ENCODE measurements at places on chromosomes 3 and 15. TPM values are rescaled to one million over a fixed set of nuclear protein-coding genes. Genes with fewer than 3 reads are reported as not detected.

The SEMA3B gene
- total RNA-seq = 5.3 TPM

The TGFBR2 gene
- 5.3 TPM for total RNA-seq

The PRKCD gene
- total RNA-seq = 0.94 TPM

The KBTBD12 gene
- 3.8 TPM for total RNA-seq

The LMAN1L gene
- not detected for total RNA-seq

The LYZL4 gene
- not detected for total RNA-seq

The CDCP1 gene
- total RNA-seq = 1.6 TPM

The ANKRD34C gene
- not detected for total RNA-seq

The ATOSA gene
- 100 TPM for total RNA-seq

The TRH gene
- total RNA-seq = 1.6 TPM

The AP3B2 gene
- total RNA-seq = 104 TPM

The PLS1 gene
- total RNA-seq = 0.94 TPM

The CCDC71 gene
- 24.7 TPM for total RNA-seq

The MME gene
- 5.9 TPM for total RNA-seq

The CFAP100 gene
- total RNA-seq = 5.9 TPM

The MB21D2 gene
- total RNA-seq = 44.8 TPM

The TMEM207 gene
- not detected for total RNA-seq

The FBN1 gene
- total RNA-seq = 32.2 TPM

The HHATL gene
- total RNA-seq = 1.3 TPM

The SCG5 gene
- 134 TPM for total RNA-seq

The NMNAT3 gene
- total RNA-seq = 13.5 TPM

The EPHA3 gene
- 208 TPM for total RNA-seq

The SPESP1 gene
- 2.5 TPM for total RNA-seq

The CCDC39 gene
- total RNA-seq = 0.63 TPM

The SNX22 gene
- 9.7 TPM for total RNA-seq

The ACKR2 gene
- not detected for total RNA-seq

The NAA80 gene
- 10.3 TPM for total RNA-seq

The CXCR6 gene
- not detected for total RNA-seq

The CMTM8 gene
- total RNA-seq = 0.63 TPM

The GPR149 gene
- total RNA-seq = 1.9 TPM

The LRRC31 gene
- total RNA-seq = not detected

The IQCF5 gene
- total RNA-seq = not detected

The RLBP1 gene
- 2.2 TPM for total RNA-seq

The REC114 gene
- total RNA-seq = not detected

The PSTPIP1 gene
- total RNA-seq = not detected

The CYP1A2 gene
- total RNA-seq = not detected

The PODXL2 gene
- total RNA-seq = 206 TPM

The APOD gene
- 3.8 TPM for total RNA-seq

The ABHD6 gene
- total RNA-seq = 33.8 TPM

The UPK1B gene
- not detected for total RNA-seq

The GOLGA6B gene
- total RNA-seq = not detected
